Activated naive CD4-positive, alpha-beta T cell treated with anti-CD3 and anti-CD28 coated beads, Interleukin-2, amount 10 ng/mL, durations not matched to agents 7 days and 5 days (primary cell): ENCODE measurements at places on chromosomes 6 and 20.

DNA sequence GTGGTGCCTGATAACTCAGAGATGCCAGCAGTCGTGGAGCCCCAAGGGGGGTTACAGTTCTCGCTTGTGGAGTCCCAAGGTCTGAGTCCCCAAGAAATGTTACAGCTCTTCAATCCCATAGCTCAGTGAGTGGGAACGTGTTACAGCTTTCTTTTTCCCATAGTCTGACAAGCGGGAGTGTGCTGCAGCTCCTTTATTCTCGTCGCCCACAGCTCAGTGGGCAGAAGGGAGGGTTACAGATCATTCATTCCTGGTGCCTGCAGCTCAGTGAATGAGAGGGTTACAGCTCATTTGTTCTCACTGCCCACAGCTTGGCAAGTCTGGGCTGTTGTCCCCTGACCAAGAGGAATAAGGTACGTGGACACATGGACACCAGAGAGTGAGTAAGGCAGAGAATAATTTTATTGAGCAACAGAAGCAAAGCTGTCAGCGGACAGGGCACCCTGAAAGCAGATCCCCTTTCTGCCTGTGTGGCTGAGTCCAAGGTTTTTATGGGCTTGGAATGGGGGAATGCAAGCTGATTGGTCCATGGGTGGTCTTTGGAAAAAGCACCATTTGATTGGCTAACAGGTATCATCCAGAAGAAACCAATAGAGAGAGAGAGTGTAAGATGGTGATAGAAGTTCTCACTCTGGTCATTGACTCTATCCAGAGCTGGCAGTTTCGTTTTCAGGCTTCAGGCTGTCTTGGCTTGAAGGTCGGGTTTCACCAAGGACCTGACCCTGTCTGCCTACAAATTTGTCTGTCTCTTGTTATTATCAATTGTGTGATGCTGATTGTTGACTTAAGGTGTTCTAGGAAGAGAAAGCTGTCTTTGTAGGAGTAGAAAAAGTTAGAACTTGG lies 16.4 kb downstream of the RNF217 start:
- no peak overlapping the region for H3K27ac ChIP-seq
- no peaks in the 10 kb centered on the region for H3K27me3 ChIP-seq
- H3K4me3 ChIP-seq: no peak overlapping the region
- H3K36me3 ChIP-seq: no peaks in the 10 kb centered on the region
- DNase-seq: no peak
- no peaks in the 10 kb centered on the region for H3K4me1 ChIP-seq

- peak overlapping the region; percentile 92 for H3K27ac ChIP-seq
- peaks cover 52% of the 10 kb centered on the region for H3K4me1 ChIP-seq
- DNase-seq: peak; percentile 72
- no peaks in the 10 kb centered on the region for H3K36me3 ChIP-seq
These were observed 24.4 kb upstream of the SLCO4A1 start for GRCh38 chr20:62617711-62618483.

DNA sequence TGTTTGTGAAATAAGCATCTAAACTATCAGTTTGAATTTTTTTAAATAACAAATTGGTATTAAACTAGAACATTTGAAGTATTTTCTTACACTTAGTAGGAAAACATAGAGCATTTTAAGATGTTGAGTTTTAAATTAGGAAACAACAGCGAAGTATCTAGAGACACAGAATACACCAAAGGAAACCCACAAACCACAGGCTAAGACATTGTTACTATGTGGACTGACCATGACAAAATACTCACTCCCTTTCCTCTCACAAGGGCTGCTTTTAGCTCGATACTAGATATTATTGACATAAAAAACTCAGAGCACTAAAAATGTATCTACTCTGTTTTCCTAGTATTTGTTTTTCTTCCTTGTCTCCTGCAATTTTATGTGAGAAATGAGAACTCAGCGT lies 266.0 kb upstream of the CITED2 start:
- no peak overlapping the region for H3K4me3 ChIP-seq
- H3K27ac ChIP-seq: no peak overlapping the region
- no peak for DNase-seq
- no peaks in the 10 kb centered on the region for H3K36me3 ChIP-seq
- peaks cover 8% of the 10 kb centered on the region for H3K27me3 ChIP-seq

DNA sequence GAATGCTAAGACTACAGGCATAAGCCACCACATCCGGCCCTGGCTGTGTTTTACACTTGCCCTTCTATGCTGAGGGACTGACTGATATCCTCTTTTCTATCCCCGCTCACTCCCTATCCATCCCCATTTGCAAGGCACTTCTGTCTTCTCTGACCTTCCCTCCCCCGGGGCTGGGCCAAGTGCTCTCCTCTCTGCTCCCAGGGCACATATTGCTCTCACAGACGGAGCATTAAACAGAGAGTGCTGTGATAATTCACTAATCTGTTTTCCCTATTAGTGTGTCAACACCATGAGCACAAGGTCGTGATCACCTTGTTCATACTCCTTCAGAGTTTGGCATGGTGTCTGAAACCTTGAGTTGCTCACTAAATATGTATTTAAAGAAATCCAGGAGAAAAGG lies 9.0 kb upstream of the SLC2A12 start:
- H3K4me1 ChIP-seq: no peaks in the 10 kb centered on the region
- peaks cover 13% of the 10 kb centered on the region for H3K27me3 ChIP-seq
- DNase-seq: no peak
- no peak overlapping the region for H3K27ac ChIP-seq
- H3K36me3 ChIP-seq: no peaks in the 10 kb centered on the region

- H3K36me3 ChIP-seq: peaks cover 34% of the 10 kb centered on the region
- H3K4me1 ChIP-seq: peaks cover 90% of the 10 kb centered on the region
- H3K27me3 ChIP-seq: no peaks in the 10 kb centered on the region
- peak overlapping the region; percentile 98 for H3K27ac ChIP-seq
These were observed 109.1 kb downstream of the BACH2 start for GRCh38 chr6:90187437-90188121.

GRCh38 chr6:122673343-122673961 lies 63.2 kb downstream of the PKIB start:
- DNase-seq: no peak
- no peaks in the 10 kb centered on the region for H3K36me3 ChIP-seq
- no peak overlapping the region for H3K27ac ChIP-seq
- H3K27me3 ChIP-seq: no peaks in the 10 kb centered on the region
- no peak overlapping the region for H3K4me3 ChIP-seq
- no peaks in the 10 kb centered on the region for H3K4me1 ChIP-seq

GRCh38 chr20:10504608-10504993 lies 69.5 kb downstream of the SLX4IP start:
- DNase-seq: no peak
- no peaks in the 10 kb centered on the region for H3K27me3 ChIP-seq
- H3K36me3 ChIP-seq: no peaks in the 10 kb centered on the region

DNA sequence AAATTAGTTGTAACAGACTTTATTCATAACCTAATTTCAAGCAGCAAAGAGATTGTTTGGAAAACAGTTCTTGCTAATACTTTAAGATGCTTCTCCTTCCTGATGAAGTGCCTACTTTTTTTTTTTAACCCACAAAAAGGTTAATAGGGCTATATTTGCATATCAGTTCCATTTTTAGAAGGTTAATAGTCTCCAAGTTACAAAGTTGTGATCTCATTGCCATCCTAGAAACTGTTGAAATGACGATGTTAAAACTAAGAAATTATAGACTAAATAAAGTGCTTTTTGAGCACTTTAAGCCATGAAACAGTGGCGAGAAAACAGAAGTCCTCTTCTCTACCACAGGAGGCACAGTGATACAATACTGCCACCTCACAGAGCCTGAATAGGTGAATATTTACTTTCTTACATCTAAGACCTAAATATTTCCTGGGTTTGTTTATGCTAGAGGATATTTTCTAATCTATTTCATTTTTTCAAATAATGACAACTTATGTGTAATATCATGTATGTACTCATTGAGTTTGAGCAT lies 5.3 kb downstream of the RNF144B start:
- DNase-seq: no peak
- H3K4me1 ChIP-seq: peaks cover 23% of the 10 kb centered on the region
- H3K36me3 ChIP-seq: no peaks in the 10 kb centered on the region
- H3K27ac ChIP-seq: no peak overlapping the region
- no peaks in the 10 kb centered on the region for H3K27me3 ChIP-seq

DNA sequence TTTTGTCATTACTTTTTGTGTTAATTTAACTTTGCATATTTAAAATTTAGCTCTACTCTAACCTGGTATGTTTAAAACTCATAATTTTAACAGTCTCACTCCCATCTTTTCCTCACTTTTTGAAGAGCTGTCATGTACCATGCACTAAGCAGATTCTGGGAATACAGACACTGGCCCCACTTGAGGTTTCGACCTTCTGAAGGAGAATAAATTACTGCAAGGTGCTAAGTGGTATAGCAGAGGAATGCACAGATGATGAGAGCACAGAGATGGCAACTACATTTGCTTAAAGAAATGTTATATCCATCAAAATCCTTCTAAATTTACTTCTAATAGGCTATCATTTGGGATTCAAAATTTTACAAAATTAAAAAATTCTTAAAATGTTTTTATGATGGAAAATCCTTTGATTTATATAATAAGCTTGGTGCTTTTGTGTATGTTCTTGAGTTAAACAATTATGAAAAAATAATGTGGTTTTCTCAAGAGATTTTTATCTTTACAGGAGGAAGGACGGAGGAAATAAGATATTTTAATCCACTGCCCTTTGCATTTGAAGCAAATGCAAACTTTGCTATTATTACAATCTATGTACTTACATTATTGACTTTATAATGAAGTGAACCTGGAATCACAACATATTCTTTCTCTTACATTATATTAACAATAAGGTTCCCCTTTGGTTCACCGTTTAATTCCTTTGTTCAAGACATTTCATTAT lies 79.3 kb downstream of the AHI1 start:
- no peak for DNase-seq
- peaks cover 2% of the 10 kb centered on the region for H3K4me1 ChIP-seq
- H3K27ac ChIP-seq: no peak overlapping the region
- peaks cover 1% of the 10 kb centered on the region for H3K36me3 ChIP-seq

- no peak overlapping the region for H3K27ac ChIP-seq
- no peak for DNase-seq
- no peak overlapping the region for H3K4me3 ChIP-seq
- H3K4me1 ChIP-seq: no peaks in the 10 kb centered on the region
These were observed 209.3 kb upstream of the CDH4 start for GRCh38 chr20:61042506-61043385.

- no peaks in the 10 kb centered on the region for H3K4me1 ChIP-seq
- no peak for DNase-seq
- no peak overlapping the region for H3K4me3 ChIP-seq
- no peaks in the 10 kb centered on the region for H3K27me3 ChIP-seq
- no peaks in the 10 kb centered on the region for H3K36me3 ChIP-seq
These were observed 95.6 kb downstream of the HDGFL1 start for GRCh38 chr6:22664968-22665367.

GRCh38 chr6:48881551-48881950 lies 581.5 kb downstream of the MMUT start:
- H3K27me3 ChIP-seq: no peaks in the 10 kb centered on the region
- DNase-seq: no peak
- no peak overlapping the region for H3K27ac ChIP-seq
- H3K4me3 ChIP-seq: no peak overlapping the region
- H3K4me1 ChIP-seq: no peaks in the 10 kb centered on the region
